ENCODE measurements at places on chromosomes 16 and 17.

DNA sequence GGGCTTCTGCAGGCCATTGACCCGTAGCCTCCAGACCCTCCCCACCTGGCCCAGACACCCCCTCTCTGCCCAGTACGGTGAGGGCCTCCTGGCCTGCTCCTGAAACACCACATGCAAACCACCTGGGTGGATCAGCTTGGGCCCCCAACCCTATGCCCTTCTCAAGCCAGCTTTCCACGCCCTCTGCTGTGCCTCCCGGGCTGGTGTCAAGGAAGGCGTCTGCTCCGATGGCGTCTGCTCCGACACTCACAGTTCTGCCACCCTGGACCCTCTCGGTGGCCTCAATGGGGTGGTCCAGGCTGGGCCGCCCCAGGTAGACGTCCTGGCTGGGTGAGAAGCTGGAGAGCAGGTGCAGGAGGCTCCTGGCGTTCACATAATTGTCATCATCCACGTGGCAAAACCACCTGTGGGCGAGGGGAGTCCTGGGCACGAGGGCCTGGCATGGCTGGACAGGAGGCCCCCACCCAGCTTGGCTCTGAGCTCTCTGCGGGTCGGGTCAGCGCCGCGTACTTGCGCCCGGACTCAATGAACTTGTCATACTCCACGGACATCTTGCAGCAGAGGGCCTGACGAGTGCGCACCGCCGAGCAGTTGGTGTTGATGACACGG, 1.4 kb downstream of the RFNG start:
- DNase-seq = no peak

- no peak for DNase-seq
Observed at GRCh38 chr17:57870283-57870635, 20.4 kb upstream of the MRPS23 start.

GRCh38 chr16:86118467-86119307, 219.7 kb downstream of the IRF8 start:
- DNase-seq = no peak

DNA sequence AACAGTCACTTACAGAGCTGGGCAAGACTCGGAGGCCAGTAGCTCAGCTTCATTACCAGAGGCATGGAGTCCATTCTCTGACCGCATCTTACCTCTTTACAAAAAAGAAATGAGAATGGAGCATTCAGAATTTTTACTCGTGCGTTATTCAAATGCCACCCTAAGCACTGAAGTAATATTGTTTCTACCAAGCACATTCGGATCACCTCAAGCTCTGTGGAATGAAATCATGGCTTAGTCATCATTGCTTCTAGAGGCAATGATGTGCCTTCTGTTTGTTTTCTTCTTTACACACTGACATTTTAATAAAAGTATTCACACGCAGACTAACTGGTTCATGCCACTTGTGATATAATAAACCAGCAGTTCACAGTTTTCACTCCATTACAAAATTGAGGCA, 206.8 kb downstream of the PHKB start:
- DNase-seq = no peak

DNA sequence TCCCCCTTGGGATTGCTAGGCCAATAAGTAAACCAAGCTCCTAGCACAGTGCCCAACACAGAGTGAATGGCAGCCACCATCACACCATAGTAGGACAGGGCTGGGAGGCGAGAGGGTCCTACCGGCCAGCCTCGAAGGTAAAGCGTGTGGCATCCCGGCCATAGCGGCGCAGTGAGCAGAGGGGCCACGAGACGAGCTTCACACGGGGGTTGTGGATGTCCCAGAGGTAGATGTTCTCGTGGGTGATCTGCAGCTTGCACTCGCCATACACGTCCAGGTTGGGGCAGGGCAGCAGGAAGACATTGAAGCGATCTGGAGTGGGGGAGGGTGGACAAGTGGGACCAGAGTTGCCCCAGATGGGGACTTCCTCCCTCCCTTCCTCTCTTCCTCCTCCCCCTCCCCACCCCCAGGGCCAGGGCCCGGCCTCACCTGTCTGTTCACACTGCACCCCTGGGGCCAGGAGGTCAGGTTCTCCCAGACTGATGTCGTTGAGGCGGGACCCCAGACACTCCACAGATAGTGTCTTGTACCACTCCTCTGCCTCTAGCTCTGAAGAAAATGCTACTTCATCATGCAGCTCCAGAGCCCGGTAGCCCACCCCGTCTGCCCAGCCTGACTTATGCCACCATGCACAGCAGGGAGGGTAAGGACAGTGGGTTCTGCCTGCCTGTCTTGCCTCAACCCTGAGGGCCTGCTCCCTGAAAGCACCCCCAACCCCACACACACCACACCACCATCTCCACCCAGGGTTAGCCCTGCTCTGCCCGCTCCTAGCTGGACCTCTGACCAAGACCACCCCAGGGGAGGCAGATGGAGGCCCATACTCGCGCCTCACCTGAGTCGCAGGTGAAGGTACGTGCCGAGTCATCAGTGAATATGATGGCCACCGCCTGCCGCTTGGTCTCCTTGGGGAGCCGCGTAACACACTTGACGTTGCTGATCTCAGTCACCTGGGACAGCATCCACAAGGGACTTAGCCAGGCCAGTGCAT, 11.3 kb downstream of the DOK4 start:
- no peak for DNase-seq

- DNase-seq = no peak
Observed at GRCh38 chr17:48565925-48566710, 12.0 kb downstream of the HOXB4 start.

GRCh38 chr17:39104657-39105056, 46.8 kb downstream of the PLXDC1 start:
- DNase-seq = no peak

DNA sequence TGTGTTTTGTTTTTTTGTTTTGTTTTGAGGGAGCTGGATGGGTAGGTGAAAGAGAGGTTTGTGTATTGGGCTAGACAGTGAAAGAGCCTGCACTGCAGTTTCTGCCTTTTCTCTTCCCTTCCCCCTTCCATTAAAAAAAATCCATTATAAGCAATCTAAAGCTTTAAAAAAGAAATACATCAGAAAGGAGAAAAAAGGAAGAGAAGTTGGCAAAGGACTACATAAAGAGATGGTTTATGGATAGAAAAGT, 10.7 kb upstream of the EEF2K start:
- no peak for DNase-seq

GRCh38 chr17:79144133-79144532, 69.5 kb downstream of the ENGASE start:
- no peak for DNase-seq

- no peak for DNase-seq
Observed at GRCh38 chr16:50996830-50997186, 154.3 kb downstream of the SALL1 start.

Data from HFFc6 (cell line).